ENCODE measurements at places on chromosomes 2 and 18.

DNA sequence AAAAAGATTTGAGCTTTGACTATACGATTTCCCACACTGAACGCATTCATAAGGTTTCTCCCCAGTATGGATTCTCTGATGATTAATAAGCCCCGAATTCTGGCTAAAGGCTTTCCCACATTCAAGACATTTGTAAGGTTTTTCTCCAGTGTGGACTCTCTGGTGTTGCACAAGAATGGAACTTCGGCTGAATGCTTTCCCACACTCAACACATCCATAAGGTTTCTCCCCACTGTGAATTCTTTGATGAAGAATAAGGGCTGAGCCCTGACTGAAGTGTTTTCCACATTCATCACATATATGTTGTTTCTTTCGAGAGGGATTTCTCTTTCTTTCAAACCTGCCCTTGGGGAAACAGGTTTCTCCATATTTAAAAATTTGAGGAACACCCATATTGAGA is 6.9 kb downstream of the ZNF24 start:
- no peak for DNase-seq

DNA sequence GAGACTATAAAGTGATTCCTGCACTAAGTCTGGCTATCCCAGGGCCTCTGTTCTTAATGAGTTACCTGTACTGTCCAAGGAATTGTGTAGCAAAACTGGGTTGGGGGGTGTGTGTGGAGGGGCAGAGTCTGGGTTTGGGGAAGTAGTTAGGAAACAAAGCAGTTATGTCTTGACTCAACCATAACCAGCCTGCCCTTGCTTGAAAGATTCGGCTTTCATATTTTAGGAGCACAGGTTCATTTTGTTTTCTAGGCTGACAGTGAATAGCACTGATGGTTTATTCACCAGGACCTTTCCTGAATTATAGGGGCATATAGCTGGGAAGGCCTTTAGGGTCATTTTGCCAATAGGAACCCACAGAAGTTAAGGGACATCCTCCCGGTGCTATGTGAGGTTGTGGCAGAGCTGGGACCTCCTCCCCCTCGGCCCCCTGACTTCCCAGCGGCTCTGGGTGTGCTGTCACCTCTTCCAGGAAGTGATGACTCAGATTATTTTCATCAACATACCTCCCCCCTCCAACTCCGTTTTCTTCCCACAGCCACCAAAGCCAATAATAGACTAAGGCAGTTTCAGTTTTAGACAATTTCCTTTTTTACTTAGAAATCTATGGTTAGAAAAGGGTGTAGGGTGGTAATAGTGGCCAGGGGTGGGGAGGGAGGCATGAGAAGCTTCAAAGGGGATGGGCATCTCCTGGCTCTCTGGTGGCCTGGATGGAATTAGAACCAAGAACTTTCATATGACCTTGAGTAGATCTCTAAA is 44.8 kb downstream of the SETBP1 start:
- no peak for DNase-seq

GRCh38 chr18:64747803-64748202 is 598.9 kb upstream of the LINC00305 start:
- DNase-seq: no peak

DNA sequence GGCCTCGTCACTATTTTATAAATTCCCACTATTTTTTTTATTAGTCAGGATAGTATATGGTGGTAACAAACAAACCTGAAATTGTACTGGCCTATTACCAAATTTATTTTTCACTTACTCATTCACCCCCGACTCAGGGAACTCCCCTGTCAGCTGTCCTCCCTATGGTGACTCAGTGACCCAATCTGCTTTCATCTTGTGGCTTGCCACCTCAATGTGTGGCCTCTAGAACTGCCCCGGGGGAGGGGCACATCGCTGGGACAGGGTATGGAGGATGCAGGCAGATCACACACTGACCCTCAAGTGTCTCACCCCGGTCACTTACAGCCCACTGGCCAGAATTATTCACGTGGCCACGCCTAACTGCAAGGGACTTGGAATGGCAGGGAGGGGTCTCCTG is 71.6 kb downstream of the ACTR2 start:
- no peak for DNase-seq

DNA sequence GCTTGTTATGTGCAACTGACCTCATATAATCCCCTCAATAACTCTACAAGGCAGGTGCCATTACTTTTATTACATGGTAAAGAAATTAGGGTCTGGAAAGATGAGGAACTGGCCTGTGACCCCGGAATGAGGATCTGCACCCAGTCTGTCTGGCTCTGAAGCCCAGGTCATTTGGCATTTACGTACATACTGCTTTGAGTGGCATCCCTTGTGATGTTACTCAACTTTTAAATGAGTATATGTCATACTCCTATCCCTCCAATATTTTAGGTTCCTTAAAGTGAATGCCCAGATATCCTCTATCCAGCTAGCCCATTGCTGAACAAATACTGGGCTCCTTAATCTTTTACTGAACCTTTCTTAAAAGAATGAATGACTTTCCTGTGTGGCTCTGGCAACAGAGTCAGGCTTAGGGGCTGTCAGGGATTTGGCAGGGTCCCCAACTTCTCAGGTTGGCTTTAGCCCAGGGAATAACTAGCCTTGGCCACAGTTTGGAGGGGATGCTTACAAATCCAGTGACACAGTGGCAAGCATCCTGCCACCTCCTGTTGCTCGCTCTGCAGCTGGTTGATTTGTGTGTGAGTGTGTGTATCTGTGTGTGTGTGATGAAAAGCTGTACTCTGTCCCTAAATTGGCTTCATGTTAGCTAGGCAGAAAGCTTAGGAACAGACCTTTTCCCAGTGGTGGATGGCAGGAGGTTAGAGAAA is 3.4 kb upstream of the CXCR4 start:
- no peak for DNase-seq

Measured in neural crest cell (in vitro differentiated cells).